ENCODE measurements at places on chromosomes 3 and 15.

GRCh38 chr3:59567661-59568060 is 517.8 kb upstream of the CFAP20DC start:
- no peak for DNase-seq

DNA sequence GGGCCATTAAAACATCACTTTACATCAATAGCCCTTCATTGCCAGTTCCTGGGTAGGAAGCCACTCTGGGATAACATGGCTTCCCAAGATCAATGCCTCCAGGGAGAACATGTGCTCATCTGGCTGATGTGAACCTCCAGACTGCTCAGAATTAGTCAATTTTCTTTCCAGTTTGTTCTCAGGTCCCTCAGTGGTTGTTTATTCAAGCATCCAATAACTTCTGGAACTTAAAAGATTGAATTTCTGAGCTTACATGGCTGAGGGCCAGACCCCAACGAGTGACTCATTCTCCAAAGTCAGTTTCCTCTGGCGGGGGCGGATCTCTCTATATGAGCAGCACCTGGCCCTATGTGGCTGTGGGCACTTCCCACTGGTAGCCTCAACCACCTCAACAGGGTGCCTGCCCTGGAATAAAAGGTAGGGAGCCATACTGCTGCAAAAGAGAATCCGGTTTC is 34.0 kb downstream of the LYZL4 start:
- DNase-seq, result no peak

- no peak for DNase-seq
Observed at GRCh38 chr3:74137790-74138189, 476.7 kb downstream of the CNTN3 start.

GRCh38 chr3:23959135-23959900 is 14.2 kb downstream of the NR1D2 start:
- DNase-seq, result no peak

GRCh38 chr15:85581495-85581894 is 201.1 kb downstream of the AKAP13 start:
- DNase-seq, result no peak
